ENCODE measurements at places on chromosomes 1 and 21.

- no peak for DNase-seq
Measured at GRCh38 chr1:223066415-223066814, 76.6 kb downstream of the TLR5 start.

GRCh38 chr1:53580739-53581475, 121.7 kb downstream of the DMRTB1 start:
- no peak for DNase-seq

- DNase-seq: no peak
Measured at GRCh38 chr1:85616364-85616705, 35.8 kb downstream of the CCN1 start.

- no peak for DNase-seq
Measured at GRCh38 chr21:40595806-40596205, 251.2 kb downstream of the DSCAM start.

DNA sequence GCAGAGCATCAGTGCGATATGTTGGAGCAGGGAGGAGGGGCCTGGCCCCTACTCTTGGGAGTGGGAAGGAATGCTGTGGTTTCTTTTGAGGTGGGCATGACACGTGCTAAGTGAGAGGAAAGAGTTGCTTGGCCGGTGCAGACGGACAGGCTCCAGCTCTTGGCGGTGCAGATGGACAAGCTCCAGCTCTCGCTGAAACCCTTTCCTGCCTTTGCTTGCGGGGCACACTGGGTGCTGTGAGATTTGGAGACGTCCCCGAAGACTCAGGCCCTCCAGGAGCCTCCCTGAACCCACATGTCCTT, 15.9 kb downstream of the PDXK start:
- DNase-seq: no peak

DNA sequence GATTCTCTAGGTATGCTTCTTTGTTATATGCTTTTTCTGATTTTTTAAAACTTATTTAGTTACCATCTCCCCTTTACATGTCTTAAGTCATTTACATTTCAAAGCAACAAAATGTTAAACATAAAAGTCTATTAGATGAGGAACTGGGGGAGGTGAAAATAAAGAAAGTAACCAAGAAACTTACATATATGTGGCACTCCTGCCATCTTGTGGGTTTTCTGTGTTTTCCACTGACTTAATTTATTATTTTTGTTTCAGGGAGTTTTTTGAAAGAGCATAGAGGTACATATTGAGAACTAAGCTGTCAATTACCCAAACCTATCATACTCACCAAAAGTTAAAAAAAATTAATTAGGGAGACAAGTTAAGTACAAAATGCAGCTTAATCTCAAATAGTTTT, 1531.1 kb downstream of the MRPL39 start:
- DNase-seq: no peak

DNA sequence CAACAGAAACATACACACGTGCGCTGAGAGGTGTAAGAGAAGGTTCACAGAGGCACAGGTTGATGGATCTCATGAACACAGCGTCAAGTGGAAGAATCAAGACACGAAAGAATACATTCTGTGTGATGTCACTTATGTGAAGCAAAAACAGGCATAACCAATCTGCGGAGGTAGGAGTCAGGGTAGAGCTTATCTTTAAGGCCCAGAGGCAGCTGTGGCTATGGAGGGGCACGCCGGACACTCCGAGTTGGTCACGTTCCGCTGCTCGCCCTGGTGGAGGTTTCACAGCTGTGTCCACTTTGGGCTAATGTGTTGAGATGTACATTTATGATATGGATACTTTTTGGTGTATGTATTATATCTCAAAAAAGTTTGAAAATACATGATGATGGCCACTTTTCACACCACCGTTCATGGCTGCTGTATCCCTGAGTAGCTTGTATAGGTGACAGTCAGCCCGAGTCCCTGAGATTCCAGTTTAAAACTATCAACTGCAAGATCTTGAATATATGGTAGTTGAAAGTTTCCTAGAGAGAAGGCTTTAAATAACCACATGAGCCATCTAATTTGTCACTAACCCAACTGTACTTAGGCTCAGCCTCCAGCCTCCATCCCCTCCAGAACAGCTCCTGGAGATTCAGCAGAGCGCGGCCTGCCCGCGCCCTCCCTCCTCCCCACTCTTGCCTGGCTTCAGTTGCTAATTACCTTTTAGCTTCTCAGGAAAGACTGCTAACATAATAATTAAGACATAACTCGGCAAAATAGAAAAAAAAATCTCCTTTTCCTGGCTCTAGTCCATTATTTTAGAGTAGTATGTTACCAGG, 6.7 kb upstream of the ADARB1 start:
- DNase-seq: no peak

DNA sequence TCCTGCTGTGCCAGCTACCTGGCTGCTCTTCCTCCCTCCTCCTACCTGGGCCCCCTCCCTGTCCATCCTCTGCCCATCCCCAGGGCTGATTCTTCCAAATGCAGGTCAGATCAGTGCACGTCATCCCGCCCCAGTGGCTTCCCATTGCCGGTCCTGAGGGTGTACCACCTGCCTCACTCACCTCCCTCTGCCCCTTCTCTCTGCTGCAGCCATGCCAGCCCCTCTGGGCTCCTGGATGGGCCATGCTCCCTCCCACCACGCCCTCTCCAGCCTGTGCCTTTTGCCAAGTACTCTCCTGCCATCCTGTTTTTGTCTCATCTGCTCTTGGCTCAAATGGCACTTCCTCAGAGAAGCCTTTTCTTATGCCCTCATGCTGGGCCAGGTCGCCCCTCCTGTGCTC, 95.8 kb downstream of the ARHGEF10L start:
- no peak for DNase-seq

- DNase-seq: no peak
Measured at GRCh38 chr1:66251546-66251945, 282.4 kb upstream of the SGIP1 start.

DNA sequence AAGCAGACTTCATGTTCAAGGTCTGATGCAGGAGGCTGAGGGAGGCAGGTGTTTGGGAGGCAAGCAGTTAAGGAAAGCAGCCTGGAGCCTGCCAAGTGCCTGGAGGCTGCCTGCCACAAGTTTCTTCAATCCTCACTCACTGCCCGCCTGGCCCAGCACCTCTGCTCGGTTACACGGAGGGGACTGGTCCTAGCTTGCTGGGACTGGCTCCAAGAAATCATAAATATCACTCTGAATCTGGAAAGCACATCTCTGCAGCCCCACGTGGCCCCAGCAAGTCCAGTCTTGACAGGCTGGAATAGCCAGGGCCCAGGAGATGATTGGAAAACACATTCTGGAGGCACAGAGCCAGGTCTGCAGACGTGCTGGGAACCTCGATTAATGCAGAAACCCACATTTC, 83.9 kb downstream of the BCAR3 start:
- no peak for DNase-seq

DNA sequence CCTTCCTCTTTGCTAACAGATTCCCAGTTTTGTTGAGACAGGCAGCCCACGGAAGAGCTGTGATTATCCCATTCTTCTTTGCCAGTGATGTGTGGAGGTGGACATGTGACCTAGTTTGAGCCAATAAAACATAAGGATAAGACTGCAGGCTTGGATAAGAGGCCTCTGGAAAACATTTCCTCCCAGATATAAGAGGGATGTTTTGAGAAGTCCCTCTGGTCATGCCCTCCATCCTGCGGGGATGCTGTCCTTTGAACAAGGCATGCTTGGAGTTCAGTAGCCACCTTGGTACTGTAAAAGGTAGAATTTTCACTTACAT, 155.7 kb downstream of the TM2D1 start:
- DNase-seq: no peak

- DNase-seq: no peak
Measured at GRCh38 chr1:72366466-72366865, 84.1 kb upstream of the NEGR1 start.

- no peak for DNase-seq
Measured at GRCh38 chr1:163084330-163084729, 15.2 kb downstream of the RGS4 start.

DNA sequence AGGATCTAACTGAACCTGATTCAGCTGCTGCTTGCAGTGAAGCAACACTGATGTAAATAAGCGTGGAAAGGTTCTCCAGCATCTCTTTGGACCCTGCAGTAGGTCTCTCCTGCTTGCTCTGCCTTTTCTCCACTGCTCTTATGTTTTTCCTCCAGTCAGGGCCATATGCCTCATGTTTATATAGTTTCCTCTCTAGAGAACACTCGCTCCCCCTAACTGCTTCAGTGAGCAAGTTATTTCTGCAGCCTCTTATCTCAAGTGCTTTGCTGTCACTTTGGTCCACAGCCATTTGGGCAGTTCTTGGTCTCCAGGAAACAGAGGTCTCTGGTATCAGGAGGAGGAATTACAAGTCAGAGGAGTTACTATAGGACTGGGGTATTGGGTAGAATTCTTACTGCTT, 5.3 kb downstream of the PRUNE1 start:
- no peak for DNase-seq

- DNase-seq: no peak
Measured at GRCh38 chr1:235093013-235093695, 35.5 kb downstream of the TOMM20 start.

DNA sequence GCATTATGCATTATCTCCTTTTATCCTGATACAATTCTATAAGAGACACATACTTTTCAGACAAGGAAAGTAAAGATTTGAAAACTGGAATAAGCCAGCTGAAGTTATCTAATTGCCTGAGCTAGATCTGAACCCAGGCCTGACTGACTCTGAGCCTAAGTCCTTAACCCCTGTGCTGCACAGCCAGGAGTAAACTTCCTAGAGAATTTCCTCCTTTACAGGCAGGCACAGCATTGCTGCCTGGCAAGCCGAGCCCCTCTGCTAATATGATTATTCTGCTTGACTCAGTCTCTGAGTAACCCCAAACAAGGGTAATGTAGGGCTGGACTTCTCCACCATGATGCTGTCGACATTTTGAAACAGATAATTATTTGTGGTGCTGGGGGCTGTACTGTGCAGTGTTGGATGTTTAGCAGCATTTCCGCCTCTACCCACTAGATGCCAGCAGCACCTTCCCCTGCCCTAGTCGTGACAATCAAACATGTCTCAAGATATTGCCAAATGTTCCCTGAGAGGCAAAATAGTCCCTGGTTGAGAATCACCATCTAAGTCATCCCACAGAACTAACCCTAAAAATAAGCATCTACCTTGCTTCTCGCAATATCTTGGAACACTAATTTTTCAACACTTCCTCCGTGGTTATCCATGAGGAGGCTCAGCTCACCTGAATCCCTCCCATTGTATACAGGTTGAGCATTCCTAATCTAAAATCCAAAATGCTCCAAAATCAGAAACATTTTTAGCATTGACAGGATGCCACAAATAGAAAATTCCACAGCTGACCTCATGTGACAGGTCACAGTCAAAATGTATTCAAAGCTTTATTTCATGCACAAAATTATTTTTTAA, 18.5 kb downstream of the CAMK1G start:
- DNase-seq: peak; percentile 49

- no peak for DNase-seq
Measured at GRCh38 chr21:44878053-44878982, 4.8 kb upstream of the PTTG1IP start.

DNA sequence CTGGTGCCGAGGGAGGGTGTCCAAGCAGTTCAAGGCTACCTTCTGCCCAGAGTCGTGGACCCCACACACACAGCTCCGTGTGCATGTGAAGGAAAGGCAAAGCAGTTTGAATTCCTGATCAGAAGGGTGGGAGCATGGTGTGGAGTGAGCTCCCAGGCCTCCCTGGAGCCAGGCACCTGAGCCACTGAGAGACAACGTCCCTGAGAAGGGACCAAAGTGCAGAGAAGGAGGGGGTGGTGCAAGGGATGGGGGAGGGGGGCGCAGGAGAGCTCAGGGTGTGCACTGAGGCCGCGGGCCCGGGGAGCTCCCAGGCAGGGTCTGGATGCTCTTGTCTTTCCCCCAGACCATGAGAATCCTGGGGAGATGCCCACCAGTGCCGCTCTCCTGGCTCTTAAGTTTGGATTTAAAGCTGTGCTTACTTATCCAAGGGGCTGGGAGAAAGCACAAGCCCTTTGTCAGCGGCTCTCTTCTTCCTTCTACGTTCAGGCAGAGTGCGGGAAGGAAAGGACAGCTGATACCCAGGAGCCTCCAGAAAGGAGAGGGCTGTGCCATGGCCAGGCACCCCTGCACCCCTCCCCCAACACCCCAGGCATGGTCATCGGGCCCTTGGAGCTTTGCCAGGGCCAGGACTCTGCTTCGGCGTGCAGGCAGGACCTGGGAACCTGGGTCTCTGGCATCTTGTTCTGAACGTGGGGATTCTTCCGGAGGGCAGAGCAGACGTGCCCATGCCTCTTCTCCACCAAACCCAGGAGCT, 24.1 kb downstream of the ACTA1 start:
- DNase-seq: no peak

DNA sequence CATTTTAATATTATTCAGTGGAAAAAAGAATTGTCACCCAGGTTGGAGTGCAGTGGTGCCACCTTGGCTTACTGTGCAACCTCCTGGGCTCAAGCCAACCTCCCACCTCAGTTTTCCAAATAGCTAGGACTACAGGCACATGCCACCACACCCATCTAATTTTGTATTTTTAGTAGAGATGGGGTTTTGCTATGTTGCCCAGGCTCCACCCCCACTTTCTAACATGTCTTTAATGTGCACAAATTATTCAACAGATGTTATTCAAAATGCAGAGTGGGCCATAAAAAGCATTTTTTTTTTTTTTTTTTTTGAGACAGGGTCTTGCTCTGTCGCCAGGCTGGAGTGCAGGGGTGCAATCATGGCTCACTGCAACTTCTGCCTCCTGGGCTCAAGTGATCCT, 17.3 kb downstream of the DDX59 start:
- DNase-seq: no peak

GRCh38 chr1:52402860-52403240, 1.4 kb downstream of the ORC1 start:
- DNase-seq: no peak

GRCh38 chr1:43043695-43044094, 85.0 kb upstream of the SLC2A1 start:
- no peak for DNase-seq

- no peak for DNase-seq
Measured at GRCh38 chr1:28144203-28145135, 32.0 kb downstream of the PTAFR start.

DNA sequence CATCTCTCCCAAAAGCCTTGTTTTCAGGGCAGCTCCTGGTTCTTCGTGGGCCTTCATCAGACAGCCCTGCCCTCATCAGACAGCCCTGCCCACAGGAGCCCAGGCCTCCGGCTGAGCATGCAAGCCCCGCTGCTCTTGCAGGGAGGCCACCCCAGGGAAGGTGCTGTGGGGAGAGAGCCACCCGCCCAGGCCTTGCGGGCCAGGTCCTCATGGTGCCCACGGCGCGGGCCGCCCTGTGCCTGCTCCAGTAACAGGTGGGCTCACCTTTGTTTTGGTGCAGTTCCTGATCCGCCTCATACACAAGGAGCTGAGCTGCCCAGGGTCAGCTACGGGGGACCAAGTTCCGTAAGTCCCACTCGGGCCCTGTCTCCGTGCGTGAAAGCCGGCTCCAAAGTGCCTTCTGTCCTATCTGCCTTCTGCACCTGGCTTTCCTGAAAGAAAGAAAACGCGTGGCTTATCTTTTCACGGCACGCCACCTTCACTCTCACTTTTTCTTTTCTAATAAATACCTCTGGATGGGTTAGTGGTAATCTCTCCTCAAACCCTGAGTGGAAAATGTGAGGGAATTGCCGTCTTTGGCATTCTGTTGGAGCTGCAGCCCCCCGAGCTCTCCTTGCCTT, 65.9 kb downstream of the SLC37A1 start:
- DNase-seq: no peak

All from LoVo (cell line).